ENCODE measurements at places on chromosomes 4 and X.

DNA sequence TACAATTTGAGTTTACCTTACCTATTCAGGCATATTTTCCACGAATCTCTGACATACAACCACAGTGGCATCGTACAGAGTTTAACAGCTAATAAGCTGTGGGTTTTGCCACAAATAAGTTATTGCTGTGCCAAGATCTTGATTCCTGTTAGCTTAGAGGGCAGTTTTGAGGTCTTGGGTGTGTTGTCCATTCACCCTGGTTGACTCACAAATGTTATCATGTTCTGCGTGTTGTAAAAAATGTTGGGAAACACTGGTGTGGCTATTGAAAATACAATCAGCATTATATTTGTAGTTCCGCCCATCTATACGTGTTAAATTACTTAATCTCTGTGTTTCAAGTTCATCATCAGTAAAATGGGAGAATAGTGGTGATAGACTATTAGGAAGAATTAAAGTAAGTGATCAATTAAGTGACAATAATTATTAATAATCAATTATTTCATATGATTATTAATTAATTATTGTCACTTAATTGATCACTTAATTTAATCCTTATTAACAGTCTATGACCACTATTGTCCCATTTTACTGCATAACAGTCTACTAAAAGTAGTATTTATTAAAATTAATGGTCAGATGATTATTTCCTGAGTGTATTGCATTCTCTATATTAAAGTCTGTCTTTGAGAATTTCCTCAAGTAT lies 96.3 kb downstream of the TMA16 start:
- no peak for DNase-seq

DNA sequence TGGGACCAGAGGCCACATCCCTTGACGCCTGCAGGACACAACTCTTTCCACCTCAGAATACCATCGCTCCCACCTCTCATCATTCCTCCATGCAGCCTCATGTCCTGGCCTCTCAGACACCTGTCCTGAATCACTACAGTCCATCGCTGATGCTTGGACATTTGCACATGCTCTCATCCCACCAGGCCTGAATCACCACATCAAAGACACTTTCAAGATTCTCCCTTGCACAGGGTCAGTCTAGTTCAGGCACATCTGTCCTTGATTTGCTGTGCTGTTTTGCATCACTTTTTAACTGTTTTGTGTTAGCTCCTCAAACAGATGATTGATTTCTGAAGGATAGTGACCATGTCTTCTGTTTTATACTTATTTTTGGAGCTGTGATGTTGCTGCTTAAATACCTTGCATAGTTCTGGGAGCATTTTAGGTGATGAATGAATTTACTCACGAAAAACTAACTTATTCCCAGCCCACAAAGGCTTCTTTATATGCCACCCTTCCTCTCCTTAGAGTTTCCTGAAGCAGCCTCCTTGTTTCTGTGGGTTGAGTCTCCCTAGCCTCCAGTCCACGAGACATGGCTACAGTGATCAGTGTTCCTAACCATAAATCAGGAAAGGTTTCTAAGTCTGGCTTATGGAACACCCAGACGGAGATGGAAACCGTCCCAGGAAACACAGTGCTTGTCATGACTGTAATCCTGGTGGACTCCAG lies 2.6 kb downstream of the FAM114A1 start:
- DNase-seq, result no peak

DNA sequence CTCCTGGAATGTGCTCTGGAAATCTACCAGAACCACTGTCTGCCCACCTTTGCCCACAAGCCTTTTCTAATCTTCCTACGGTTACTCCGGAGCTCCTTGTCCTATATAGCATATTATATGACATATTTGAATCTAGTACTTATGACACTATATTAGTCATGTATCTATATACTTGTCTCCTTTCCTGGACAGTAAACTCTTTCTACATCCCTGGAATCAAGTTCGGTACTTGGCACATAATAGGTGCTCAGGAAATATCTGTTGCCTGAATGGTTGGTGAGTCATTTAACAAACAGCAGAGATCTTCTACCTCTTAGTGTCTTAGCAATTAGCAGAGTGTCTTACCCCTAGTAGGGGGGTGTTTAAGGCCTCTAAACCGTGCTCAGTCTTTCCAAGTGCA lies 123.6 kb downstream of the RELL1 start:
- no peak for DNase-seq

- DNase-seq, result peak; percentile 57
Measured at GRCh38 chr4:10013722-10014121, 7.6 kb downstream of the SLC2A9 start.

GRCh38 chr4:14920237-14920636 lies 82.0 kb upstream of the CPEB2 start:
- DNase-seq, result no peak

- DNase-seq, result no peak
Measured at GRCh38 chr4:10728016-10728415, 43.4 kb upstream of the CLNK start.

- no peak for DNase-seq
Measured at GRCh38 chr4:53545942-53546581, 45.2 kb downstream of the LNX1 start.

GRCh38 chrX:154730253-154730891 lies 20.5 kb downstream of the GAB3 start:
- no peak for DNase-seq

GRCh38 chr4:175407926-175408325 lies 404.1 kb downstream of the GPM6A start:
- no peak for DNase-seq

- DNase-seq, result peak; percentile 27
Measured at GRCh38 chrX:34578237-34578636, 78.8 kb downstream of the TMEM47 start.

All from NAMALWA (cell line).